ENCODE measurements at places on chromosomes 13 and 19.

- DNase-seq, result no peak
Measured at GRCh38 chr13:62643007-62643483, 1227.4 kb upstream of the PCDH20 start.

- DNase-seq, result no peak
Measured at GRCh38 chr13:113739527-113740285, 19.3 kb upstream of the TMEM255B start.

- no peak for DNase-seq
Measured at GRCh38 chr13:107293924-107294323, 726.0 kb upstream of the ARGLU1 start.

DNA sequence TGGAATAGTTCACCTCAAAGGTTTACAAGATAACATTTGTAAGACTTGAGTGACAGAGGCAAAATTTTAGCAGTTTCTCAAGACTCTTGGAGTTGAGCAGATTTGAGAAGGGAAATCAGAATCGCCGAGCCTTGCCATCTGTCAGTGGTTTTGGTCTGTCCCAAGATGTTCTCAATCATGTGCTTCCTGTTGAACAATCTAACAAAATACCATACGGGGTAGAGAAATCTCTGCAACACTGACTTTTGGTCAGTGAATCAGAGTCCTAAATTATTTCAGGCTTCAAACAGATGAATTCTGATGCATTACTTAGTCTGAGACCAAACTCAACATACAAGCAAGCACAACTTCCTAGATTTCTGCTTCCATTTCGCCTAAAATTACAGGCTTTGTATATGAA, 3.8 kb downstream of the KCTD12 start:
- DNase-seq, result peak; percentile 87

DNA sequence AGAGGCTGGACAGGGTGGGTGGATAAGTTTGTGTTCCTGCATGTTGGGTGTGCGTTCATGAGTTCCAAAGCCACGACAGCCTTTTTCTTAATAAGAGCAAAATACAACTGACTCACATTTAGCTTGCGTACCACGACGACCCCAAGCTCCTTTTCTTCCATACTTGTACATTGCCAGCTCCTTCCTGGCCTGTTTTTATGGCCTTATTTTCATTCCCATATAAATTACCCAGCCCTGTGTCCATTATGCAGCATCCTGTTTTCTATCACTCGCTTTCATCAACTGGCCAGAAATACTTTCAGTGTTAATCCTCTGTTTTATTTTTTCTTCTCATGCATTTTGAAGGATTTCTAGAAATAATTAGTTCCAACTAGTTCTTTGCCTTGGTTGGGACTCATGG, 499.1 kb downstream of the FOXO1 start:
- DNase-seq, result no peak

Data from fibroblast of gingiva (primary cell).